COR-L47 (cell line): ENCODE measurements at places on chromosomes 6 and 20.

GRCh38 chr20:1618954-1619540, 762 bp downstream of the SIRPB1 start:
- DNase-seq = no peak

GRCh38 chr6:114176726-114177125, 166.1 kb downstream of the HS3ST5 start:
- no peak for DNase-seq

DNA sequence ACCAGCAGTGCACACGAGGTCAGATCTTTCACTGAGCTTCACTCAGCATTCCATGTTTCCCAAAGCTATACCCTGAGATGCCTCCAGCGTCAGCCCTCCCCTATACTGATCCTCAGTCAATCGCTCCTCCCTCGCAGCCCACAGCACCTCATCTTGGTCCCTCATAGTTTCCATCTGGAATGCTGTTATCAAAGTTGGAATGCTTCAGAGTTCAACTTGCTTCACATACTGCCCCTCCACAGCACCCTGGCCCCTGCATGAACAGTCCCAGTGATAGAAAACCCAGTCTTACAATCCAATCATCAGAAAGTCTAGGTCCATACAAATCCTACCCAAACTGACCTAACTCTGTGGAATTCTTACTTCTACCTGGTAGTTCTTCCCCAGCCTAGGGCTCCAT, 20.0 kb downstream of the SPAG4 start:
- no peak for DNase-seq

- DNase-seq = no peak
Measured at GRCh38 chr6:14814016-14814415, 431.9 kb upstream of the JARID2 start.

DNA sequence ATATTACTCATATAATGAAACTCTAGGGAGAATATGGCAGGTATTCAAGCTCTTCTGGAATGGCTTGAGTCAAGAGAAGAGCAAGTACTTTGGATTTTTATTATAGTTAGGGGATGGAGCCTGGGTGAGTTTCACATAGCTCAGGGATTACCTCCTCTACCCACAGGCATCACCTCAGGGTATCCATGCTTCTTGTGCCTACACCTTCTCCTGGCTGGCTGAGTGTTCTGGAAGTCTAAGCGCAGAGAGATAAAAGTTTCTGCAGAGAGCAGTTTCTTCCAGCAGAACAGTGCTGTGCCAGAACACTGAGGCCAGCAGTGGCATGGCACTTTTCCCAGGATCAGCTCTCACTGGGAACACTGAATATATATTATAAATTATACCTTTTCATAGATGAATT, 199.7 kb upstream of the KCNQ5 start:
- DNase-seq = no peak

DNA sequence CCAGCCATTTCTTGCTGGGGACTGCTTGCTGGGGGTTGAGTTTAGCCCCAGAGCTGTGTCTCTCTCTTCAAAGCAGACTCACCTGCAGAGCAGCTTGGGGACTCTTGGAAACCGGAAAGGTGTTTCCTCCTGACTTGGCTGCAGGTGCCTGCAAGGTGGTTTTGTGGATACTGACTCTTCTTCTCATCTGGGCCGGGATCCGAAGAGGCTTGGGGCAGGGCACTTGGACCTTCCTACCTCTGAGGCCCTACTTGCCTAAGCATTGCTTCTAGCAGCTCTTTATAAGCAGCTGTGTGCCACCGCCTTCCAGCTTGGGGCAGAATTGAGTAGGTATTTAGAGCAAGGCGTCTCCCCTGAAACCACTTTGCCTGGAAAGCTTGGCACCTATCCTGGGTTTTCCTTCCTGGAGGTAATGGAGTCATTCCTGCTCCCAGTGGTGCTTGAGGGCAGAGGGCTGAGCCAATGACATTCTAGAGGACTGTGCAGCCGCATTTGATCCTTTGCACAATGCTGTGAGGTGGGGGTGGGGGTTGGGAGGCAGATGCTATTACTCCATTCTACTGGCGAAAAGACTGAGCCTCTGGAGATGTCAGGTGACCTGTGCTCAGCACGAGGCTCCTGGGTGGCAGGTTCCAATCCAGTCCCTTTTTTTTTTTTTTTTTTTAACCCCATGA, 3.4 kb upstream of the CTSZ start:
- no peak for DNase-seq

GRCh38 chr6:93021235-93021915, 398.0 kb downstream of the EPHA7 start:
- no peak for DNase-seq

GRCh38 chr6:18465410-18466154, 78.4 kb downstream of the RNF144B start:
- DNase-seq = peak; percentile 94

- no peak for DNase-seq
Measured at GRCh38 chr20:58077282-58077681, 151.2 kb downstream of the ANKRD60 start.

DNA sequence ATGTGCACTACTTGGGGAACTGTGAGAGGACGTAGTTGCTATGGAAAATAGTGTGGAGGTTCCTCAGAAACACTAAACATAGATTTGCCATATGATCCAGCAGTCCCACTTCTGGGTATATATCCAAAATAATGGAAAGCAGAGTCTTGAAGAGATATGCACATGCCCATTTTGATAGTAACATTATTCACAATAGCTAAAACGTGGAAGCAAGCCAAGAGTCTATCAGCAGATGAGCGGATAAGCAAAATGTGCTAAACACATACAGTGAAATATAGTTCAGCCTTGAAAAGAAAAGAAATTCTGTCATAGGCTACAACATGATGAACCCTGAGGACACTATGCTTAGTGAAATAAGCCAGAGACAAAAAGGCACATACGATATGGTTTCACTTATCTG, 11.1 kb downstream of the SYNDIG1 start:
- DNase-seq = no peak

DNA sequence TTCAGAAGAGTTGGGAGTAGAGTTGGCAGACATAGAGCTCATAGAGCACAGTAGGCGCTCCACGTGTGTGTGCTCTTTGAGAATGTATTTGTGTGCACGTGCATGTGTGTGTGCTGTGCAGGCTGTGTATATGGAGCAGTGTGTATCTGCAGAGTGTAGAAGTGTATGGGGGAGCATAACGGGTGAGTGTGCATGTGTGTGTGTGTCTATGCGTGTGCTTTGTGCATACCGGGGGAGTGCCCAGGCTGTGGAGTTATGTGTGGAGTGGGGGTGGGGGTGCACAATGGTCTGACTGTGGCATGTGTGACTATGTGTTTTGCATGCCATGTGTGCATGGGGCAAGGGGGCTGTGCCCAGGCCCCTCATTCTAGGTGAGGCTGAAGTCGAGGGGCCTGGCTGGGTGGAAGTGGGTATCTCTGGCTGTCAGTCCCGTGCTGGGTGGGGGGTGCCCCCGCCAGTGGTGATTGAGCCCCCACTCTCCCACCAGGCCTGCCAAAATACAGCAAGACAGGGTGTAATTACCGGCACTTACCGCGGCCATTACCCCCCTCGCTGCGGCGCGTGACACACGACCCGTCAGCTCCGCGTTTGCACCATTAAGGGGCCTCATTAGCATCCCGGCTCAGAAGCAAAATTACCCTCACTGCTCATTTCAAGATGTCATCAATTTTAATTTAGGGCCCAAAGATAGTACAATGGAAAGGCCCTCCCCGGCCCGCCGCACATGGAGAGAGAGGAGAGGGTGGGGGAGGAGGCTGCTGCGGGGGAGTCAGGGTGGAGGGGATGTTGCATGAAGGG, 39.1 kb downstream of the MDFI start:
- DNase-seq = peak; percentile 45

DNA sequence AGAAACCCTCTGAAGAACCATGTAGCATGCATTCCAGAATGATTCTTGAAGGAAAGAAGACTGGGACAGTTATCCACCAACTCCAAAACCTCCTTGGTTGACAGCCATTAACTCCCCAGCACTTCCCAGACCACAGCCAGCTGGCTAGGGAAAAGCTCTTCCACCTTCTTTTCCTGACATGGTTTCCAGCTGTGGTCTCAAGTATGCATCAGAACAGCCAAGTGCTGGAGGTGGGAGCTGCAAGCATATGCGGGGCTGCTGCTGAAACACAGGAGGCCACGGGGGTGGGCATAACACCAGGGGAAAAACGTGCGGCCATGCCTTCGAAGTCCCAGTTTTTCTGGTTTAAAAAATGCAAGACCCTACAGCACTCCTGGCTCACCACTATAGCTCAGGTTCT, 108.0 kb upstream of the FAM184A start:
- no peak for DNase-seq

DNA sequence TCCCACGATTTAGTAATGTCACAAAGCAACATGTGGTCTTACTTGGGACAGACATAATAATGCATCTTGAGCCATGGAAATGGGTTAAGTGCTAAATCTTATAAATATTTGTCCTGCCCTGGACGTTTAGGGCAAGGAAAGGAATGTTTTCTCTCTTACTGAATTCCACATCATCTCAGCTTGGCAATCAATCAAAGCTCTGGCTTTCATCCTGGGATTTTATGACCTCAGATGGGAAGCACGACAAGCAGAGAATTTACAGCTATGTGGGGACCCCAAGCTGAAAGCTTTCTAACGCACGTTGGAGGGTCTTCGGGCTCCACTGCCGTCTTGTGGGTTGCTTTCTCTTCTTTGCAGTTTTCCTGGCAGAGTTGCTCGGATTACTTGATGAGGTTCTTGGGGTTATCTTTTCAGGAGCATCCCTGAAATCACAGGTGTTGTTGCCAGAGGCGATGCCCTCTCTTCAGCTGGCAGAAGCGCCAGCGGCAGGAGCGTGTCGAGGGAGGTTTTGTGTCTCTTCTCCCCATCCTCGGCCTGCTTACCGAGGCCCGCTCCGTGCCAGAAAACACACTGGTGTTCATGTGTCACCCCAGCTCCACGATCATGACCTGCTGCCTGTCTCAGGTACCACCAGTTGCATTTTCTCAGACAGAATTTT, 73.4 kb upstream of the FRMD1 start:
- DNase-seq = no peak

DNA sequence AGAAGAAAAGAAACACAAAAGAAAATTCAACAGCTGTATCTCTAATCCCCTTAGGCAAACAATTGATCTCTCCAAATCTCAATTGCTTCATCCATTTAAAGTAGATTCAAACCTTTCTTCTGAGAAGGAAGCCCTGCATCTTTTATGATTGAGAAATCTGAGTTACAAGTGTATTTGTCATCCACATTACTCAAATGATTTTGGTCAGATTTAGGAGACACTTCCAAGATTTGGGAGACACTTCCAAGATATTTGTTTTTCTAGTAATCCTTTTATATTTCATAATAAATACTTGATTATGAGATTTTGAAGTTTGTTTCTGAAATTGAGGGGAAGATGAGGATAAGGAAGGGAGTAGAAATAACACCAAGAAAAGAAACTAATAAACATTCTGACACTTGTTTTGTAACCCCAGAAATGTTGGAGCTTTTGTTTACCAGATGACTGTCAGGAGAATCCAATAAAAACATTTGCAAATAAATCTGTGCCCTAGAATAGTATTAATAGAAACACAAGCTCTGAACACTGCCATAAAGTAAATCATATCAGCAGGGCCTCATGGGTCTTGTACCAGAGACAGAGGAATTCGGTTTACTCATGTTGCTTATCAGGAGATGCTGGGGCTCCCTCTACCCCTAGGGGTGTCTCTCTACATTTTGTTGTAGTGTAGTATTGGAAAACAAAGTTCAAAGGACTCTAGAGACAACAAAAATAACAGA, 314.3 kb upstream of the NT5E start:
- DNase-seq = no peak

DNA sequence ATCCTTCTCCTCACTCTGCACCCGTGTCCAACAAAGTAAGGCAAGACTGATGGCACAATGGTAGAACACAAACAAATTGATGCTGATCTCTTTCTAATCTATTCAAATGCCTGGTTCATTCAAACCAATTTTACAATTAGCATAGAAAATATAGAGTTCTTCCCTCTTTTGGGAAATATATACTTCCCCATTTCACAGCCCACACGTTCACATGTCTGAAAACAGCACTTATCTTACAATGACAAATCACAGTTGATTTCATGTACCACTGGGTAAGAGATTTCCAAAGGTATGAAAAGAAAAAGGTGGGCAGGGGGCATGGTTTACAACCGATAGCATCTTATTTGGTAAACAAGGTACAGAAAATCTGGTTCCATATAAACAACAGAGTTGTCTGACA, 137.6 kb downstream of the RNGTT start:
- DNase-seq = no peak

DNA sequence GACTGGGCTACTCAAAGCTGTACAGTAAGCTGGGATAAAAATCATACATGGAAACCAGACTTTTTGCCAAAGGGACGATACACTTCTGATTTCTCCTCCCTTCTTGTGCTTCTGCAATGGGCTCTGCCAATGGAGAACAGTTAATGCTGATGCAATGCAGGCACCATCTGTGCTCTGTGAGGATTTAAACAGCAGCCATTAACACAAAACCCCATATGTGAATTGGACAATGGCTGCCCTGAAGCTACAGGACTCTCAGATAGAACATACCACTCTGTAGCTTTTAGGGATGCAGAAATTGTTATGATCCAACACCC, 71.9 kb downstream of the GJA10 start:
- no peak for DNase-seq

DNA sequence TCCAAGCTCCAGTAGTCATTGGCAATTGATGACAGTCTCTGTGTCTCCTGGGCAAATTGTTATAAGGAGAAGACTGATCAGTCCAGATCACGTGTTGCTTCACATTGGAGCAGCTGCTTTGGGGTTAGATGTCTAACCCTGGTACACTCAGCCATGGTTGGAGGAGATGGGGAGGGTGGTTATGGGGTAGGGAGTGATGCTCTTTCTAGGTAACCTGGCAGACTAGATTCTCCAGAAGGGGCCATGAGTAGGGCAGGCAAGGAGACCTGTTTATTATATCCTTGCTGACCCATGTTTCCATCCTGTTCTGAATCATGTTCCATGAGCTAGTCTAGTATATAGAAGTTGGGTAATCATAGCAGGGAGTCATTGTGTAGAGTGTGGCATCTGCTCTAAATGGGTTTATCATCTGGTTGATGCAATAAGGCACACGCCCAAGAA, 50.8 kb upstream of the BACH2 start:
- no peak for DNase-seq

DNA sequence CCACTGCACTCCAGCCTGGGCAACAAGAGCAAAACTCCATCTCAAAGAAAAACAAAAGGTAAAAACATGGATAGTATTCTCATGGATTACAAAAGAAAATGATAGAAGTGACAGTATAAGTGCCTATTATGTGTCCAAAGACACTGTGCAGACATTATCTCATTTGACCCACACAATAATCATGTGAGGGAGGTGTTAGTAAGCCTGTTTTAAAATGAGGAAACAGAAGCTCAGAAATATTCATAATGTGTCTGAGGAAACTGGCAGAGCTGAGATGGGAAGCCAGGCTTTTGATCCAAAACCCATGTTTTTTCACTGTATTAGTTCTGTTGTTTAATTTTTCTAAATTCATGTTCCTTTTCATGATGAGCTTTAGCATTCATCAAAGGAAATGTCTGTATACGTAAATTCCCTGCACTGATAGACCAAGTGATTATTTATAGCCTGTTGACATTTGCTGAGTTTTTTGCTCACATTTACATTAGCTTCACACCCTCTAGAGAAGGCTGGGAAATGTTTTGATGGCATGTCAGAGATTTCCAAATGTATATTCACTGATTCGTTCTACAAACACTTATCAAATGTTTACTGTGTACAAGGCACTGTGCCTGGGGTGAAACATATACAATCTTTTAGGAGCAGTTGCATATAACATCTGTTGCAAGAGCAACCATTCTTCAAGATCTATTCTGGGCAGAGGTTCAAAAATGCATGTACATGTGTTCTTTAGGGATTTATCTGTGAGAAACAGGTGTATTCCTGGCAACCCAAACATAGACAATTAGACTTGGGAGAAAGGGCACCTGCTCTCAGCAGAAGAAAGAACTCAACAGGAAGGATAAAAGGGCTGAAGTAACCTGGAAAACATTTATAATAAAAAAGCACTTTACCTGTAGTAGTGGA, 331.5 kb downstream of the SAMD5 start:
- DNase-seq = no peak
